Hematopoietic multipotent progenitor cell treated with erythropoietin and hydrocortisone succinate and interleukin-3 and kit ligand, for 8 days (in vitro differentiated cells): ENCODE measurements at places on chromosomes 2 and 18.
A peak's percentile ranks its signal among the peaks of the same experiment; 100 is the strongest.

DNA sequence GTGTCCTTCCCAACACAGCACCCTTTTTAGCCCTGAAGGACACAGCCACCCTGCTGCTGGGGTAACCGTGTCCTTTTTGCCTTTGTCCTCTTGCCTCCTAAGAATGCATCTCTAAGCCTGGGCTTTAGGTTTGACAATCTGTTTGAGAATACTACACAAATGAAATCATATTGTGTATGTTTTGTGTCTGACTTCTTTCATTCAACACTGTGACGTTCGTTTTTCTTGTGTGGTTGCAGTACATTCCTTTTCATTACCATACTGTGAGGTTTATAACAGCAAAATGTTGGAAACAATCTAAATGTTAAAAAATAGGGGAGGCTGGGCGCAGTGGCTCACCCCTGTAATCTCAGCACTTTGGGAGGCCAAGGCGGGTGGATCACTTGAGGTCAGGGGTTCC, 11.2 kb downstream of the ASPRV1 start:
- DNase-seq = no peak

- DNase-seq = no peak
These were observed 134.5 kb downstream of the NAPG start for GRCh38 chr18:10660179-10660884.

- DNase-seq = no peak
These were observed 1247.5 kb upstream of the ACVR2A start for GRCh38 chr2:146597291-146597690.

DNA sequence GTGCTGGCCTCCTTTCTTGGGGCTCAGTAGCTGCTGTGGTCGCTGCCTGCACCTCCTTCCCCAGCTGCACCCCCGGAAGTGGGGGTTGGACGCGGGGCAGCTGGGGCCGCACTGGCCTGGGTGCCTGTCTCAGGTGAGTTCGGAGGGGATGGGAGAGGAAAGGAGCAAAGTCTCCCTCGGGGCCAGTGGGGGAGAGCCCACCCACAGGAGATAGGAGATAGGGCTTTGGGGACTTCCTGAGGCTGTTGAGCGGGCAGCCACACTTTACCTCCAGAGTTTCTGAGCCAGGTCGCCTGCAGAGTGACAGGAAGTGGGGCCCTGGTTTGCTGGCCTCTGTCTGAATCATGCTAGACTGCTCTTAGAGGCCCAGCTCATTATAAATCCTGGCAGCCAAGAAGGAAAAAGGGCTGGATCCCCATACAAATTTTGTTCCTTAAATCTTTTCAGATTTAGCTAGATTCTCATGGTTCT, 8.1 kb downstream of the MBP start:
- DNase-seq = peak; percentile 51

GRCh38 chr2:241494311-241494908, 14.0 kb downstream of the STK25 start:
- DNase-seq = no peak

DNA sequence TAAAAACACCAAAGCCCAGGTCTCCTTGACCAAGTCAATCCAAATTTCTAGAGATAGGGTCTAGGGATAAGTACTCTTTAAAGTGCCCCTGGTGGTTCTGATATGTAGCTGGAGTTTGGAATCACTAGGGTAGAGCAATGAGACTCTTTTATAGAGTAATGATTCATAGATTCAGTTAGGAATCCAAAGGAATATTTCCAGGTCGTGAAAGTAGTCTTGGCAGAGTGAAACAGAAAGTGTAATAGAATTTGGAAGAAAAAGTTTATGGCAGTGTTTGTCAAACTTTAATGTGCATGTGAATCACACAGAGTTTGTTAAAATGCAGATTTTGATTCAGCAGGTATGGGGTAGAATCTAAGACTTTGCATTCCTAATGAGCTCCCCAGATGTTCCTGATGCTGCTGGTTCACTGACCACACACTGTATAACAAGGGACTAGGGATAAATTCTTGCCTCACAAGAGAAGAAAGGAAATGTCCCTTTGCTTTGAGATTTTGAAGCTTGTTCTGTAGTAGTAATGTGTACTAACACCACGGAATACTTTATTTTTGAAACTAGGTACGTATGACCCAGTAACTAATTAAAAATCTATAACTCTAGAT, 1.8 kb downstream of the UPP2 start:
- DNase-seq = no peak

DNA sequence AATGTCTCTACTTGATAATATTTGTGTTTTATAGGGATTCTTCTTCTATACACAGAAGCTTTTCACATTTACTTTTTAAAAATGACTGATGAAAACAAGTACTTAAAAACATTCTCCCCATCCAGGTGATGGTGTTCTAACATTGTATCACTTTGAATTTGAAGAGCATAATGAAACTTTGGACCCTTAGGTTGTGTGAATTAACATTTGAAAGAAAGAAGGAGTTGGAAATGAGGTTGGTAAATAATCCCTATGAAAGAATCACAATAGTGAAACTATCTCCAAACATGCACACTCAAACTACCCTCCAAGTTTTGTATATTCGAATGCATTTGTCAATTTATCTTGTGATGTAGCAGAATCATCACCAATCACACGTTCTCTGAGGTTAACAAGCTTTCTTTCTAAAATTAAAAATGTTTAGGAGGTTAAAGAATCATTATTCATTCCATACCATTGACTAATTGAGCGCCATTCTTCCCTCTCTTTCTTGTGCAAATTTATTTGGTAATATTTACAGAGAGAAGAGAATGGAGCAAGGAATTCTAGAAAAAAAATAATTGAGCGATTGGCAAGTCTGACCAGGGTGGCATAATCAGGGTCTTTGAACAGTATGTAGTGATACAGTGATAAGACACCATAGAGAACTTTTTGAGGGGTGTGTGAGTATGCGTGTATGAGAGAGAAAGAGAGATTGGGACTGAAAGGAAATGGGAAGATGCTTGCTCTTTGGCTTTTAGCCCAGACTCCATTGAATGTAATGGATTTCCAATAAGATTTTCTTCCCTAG, 260.0 kb upstream of the NRXN1 start:
- no peak for DNase-seq

- no peak for DNase-seq
These were observed 28.2 kb upstream of the CYRIA start for GRCh38 chr2:16693854-16694253.

DNA sequence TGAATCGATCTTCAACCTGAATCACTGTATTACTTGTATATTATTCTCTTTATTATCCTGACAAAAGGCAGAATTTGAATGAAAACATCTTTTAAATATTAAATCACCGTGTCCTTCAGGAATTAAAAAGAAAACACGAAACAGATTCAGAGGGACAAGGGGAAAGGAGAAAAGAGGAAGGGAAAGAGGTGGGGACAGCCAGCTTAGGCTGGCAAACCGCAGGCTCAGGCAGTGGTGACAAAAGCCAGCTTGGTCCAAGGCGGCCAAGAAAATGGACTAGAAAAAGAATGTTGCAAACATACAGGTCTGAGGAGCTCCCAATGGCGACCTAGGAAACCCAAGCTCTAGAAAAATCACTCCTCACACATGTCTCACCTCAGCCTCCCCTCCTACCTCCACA, 6.8 kb downstream of the B4GALT6 start:
- no peak for DNase-seq

- DNase-seq = no peak
These were observed 314.5 kb upstream of the CHAC2 start for GRCh38 chr2:53452957-53453748.

GRCh38 chr2:126222278-126222677, 433.7 kb upstream of the GYPC start:
- no peak for DNase-seq

GRCh38 chr18:33169218-33169617, 271.3 kb downstream of the CCDC178 start:
- DNase-seq = no peak

GRCh38 chr2:43051338-43051737, 175.1 kb downstream of the ZFP36L2 start:
- DNase-seq = peak; percentile 40

GRCh38 chr2:45712570-45712969, 61.1 kb downstream of the PRKCE start:
- DNase-seq = no peak

DNA sequence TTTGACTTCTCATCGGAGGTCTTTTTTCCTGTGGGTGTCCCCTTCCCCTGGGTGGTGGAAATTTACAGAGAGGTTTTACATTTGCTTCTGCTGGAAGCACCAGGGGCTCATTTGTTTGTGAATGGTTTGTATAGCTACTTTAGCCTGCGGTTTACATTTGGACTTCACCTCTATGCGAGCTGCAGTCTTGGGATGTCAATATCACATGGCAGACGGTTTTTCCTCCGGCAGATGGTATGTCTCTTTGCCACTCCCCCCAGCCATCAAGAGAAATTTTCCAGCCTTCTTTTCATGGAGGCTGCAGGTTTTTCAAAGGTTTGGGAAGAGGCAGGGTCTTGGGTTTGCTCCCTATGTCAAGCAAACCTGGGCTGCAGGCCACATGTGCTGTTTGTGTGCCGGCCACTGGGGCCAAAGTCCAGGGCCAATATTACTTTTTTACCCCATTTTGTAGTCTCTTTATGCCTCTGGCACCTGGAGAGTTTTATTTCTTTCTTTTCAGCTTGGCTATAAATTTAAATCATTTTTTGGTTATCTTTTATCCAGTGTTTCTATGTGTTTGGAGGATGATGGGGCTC, 23.9 kb upstream of the BOD1L2 start:
- DNase-seq = no peak

DNA sequence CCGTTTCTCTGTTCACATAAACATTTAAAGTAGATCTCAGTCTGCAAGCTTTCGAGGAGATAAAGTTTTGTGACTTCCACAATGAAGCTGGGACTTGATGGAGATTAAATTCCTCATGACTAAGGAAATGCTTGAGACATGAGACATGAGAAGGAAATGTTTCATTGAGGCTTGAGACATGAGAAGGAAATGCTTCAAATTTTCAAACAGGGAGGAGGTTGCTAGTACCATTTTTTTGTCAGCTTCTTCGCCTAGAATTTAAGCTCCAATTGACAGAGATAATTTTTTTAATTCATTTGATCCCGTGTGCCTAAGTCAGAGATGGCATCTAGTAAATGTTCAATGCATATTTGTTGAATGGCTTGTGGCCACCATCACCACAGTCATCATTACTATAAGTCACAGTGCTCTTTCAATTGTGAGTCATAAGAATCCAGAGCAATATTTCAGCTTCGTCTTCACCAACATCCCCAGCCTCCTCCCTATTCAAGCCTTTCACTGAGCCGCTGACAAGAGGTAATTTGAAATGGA, 543 bp upstream of the MARCHF4 start:
- no peak for DNase-seq

DNA sequence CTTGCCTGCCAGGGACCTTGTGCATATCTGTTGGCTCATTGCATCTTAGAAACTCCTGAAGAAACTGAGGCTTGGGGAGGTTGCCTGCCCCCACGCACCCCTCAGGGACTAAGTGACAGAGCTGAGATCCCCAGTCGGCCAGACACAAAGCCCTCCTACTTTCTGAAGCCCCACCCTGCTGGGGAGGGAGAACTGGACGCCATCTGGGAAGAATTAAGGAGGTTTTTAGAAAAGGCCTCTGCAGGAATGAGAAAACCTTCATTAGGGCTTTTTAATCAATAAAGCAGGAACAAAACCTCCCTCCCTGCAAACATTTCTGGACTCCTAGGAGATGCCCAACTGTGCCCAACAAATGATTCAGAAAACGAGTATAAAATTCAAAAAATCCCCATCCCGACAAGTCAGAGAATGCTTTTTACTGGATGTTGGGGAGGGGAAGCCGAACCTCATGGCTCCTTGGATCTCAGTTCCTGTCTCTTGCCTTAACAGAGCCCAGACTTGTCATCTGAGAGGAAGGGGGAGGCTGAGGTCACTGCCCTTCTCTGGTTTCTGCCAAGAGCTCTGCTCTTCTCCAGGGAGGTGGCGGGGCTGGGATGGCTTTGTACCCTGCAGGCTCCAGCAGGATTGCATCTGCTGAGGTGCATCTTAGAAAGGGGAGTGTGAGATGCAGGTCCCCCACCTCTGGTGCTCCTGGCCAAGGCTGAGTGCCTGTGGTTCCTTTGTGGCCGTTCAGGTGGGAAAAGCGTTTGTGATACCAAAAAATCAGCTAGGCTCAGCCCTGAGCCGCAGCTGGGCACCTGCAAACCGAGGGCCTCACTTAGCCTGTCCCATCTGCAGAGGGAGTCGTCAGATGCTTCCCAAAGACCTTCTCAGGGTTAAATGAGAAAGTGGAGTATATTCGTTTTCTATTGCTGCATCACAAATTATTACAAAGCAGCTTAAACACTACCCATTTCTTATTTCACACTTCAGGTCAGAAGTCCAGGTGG, 142.4 kb downstream of the ZFP36L2 start:
- no peak for DNase-seq

DNA sequence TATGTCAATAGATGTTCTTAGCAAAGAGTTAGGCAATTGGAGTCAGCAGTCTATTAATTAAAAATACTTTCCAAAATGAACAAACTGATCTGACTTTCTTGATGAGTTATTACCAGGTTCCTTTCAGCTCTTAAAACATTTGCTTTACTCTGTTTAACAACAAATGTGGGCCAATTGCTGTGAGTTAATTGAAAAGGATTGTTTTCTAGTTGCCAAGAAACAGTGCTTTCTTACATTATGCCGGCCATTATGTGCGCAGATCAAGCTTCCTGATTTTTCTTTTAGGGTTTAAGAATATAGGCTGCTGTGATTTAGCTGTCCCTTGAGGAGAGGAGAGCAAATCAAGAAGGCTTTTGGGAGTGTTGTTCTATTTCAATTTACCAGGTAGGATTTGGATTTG, 50.5 kb upstream of the ITPRID2 start:
- DNase-seq = no peak

DNA sequence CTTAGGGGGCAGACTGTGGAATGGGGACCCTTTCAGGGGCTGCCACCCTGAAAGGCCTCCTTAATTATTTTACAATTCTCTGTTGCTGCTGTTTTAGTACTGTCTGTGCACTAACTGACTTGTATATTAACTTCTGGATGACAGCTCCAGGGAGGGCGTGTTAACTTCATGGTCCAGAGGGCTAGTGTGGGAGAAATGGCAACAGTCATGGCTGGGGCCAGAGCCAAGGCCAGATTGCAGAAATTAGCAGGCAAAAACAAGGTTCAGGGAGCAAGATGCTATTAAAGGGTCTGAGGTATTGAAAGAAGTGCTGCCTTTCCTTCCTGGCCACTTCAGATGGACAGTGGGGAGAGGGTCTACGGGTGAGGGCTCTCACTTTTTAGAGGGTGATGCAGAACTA, 9.1 kb downstream of the WIPF1 start:
- DNase-seq = no peak

GRCh38 chr2:27681841-27682240, 18.2 kb downstream of the SLC4A1AP start:
- DNase-seq = no peak
